ENCODE measurements at places on chromosomes 4 and X.

DNA sequence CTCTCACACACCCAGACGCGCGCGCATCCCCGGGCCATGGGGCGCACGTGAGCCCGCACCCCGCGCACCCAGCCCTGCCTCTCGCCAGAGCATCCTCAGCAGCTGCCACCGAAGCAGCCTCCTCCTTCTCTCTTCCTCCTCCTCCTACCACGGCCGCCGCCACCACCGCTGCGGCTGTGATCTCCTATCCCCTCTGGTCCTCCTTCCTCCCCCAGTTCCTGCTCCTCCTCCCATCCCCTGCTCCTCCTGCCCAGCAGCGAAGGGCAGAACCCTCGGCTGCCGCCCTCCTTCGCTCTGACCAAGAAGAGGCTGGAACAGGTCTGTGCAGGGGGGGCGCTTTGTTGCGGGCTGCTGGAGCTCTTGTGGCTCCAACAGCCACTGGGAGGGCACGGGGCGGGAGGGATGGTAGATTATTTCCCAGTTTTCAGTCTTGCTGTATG, 148.7 kb upstream of the CHRDL1 start:
- peak; percentile 53 for DNase-seq

GRCh38 chr4:52865300-52865699, 3.2 kb downstream of the RASL11B start:
- DNase-seq, result no peak

- no peak for DNase-seq
These were observed 14.1 kb downstream of the INPP4B start for GRCh38 chr4:142832022-142832421.

DNA sequence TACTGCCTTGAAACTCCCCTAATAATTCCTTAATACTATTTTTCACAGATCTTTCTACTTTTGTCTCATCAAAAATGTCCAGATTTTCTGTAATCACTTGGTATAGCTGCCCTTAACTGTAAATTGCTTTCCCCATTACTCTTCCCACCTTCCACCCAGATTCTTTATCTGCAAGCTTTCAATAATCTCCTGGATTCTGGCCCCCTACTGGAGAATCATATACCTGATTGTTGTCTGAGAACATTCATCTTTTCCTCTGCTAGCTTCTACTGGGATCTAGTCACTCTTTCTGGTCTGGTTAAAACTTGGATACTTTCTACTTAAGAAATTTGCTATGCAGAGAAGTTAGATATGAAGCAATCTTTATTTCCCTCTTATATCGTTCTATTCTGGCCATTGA, 552.6 kb downstream of the PCDH19 start:
- DNase-seq, result no peak

GRCh38 chr4:118918388-118918787, 29.7 kb downstream of the SYNPO2 start:
- DNase-seq, result no peak

- DNase-seq, result no peak
These were observed 9.6 kb downstream of the SGMS2 start for GRCh38 chr4:107834241-107834794.

DNA sequence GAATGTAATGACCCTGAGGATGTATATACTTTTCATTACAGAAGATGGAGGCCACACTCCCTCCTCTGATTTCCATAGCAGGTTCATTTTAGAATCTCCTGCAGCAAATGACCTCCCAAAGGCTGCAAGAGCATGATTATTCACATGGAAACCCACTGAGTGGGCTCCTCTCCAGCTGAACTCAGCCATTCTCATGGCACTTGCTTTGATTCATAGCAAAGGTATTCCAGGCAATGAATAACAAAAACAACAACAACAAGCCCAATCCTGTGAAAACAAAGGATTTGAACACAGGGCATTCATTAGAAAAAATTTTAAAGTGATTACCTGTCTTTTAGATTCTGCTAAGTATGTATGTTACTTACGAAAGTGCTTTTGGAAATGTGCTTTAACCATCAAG, 894.0 kb upstream of the FRG1 start:
- DNase-seq, result no peak

- DNase-seq, result no peak
These were observed 8.4 kb downstream of the RPL39 start for GRCh38 chrX:119783026-119783425.

DNA sequence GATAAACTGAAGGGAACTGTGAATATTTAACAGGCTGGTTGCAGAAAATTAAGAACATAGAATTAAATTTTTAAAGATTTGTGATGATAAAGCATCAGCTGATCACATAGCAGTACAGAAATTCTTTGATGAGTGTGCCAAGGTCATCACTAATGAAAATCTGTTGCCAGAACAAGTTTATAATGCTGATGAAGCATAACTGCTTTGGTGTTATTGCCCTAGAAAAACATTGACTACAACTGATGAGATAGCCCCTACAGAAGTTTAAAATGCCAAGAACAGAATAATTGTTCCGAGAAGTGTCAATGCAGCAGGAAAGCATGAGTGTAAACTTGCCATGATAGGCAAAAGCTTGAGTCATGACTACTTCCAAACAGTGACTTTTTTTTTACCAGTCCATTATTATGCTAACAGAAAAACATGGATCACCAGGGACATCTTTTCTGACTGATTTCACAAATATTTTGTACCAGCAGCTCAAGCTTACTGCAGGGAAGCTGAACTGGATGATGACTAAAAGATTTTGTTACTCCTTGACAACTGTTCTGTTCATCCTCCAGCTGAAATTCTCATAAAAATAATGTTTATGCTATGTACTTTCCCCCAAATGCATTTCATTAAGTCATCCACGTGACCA, 1136.6 kb downstream of the FAT4 start:
- DNase-seq, result no peak

- no peak for DNase-seq
These were observed 56.2 kb upstream of the CYSLTR1 start for GRCh38 chrX:78383594-78383993.

DNA sequence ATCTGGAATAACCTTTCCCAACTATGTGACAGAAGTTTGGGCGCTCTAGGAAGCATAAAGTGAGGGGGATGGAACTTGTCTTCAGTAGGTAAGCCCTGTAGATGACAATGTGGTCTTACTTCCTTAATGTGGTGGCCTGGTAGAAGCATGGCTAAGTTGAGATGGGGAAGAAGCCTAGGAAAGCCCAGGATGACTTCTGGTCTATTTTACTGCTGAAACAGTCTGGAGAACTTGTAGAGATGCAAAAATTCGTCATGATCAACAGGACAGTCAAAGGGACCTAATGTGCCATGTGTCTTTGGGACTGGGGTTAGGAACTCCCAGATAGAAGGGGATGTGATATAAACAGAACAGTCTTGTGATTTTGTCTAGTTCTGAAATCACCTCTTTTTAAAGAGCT, 40.8 kb downstream of the CCNG2 start:
- no peak for DNase-seq

GRCh38 chr4:67087897-67088296, 457.4 kb downstream of the CENPC start:
- DNase-seq, result no peak

GRCh38 chr4:186757696-186758355, 34.2 kb upstream of the FAT1 start:
- no peak for DNase-seq

DNA sequence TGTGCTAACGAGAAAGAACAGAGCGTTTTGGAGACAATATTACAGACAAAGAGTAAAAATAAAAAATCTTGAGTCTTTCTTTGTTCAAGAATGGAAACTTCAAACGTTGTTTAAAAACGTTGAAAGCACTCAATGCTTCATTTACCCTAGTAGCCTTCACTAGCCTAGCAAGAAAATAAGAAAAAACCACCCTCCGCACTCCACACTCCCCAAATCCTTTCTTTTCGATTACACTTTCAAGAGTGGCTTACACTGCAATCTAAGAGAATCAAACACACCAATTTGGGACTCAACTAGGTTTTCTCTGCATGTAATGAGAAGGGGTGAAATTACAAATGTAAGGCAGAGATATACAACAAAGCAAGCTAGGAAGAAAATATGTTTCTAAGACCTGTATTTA, 4.7 kb downstream of the TMSB4X start:
- DNase-seq, result no peak

DNA sequence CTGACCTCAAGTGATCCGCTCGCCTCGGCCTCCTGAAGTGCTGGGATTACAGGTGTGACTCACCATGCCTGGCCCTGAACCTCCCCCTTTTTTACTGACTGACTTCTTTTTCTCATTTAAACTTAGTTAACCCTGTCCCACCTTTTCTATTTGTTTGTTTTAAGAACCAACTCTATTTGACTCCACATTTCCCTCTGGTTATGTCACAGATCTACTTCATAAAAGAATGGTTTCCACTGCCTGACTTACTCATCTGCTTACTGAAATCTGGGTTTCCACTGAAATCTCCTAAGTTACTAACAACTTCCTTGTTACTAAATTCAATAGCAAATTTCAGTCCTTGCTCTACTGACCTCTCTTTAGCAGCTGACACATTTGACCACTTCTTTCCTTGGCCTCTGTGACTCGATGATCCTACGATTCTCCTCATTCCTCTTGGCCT, 28.0 kb upstream of the NSUN7 start:
- DNase-seq, result no peak

GRCh38 chrX:16496175-16496574, 153.8 kb upstream of the S100G start:
- no peak for DNase-seq

DNA sequence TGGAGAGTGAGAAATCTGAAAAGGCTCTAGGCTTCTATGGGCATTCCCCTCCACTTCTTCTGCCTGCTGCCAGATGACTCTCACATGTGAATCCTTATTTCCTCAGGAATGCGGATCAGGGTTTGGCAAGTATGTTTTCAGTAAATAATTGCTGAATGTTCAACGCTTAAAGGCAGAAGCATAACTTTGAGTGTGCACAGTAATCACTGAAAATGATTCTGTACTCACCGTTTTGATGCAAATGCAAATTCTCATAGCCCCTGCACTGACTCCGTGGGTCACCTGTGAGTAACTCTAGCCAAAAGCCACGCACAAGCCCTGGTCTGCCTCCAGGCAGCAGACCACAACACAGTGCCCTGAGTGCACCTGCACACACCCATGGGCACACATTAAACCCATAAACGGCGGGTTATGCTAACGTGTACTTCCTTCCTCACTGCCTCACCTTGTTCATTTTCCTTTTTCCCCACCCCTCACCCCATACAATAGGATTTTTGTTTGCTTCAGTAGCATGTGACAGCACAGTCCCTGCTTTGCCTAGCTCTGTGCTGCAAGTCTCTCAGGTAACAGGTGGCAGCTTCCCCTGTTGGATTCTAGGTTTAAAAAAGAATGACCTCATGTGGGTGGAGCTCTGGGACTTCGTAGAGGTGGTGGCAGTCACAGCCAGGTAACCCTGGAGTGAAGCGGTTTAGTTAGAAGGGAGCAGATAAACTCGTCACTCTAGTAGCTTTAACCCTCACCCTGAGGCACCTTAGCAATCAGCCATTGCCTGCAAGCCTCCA, at the start of gene ARHGEF38:
ARHGEF38 (plus strand) TSS at position 656 of the 782 bp plus-strand sequence. CDS start 146 bp downstream, outside the sequence.
- no peak for DNase-seq

DNA sequence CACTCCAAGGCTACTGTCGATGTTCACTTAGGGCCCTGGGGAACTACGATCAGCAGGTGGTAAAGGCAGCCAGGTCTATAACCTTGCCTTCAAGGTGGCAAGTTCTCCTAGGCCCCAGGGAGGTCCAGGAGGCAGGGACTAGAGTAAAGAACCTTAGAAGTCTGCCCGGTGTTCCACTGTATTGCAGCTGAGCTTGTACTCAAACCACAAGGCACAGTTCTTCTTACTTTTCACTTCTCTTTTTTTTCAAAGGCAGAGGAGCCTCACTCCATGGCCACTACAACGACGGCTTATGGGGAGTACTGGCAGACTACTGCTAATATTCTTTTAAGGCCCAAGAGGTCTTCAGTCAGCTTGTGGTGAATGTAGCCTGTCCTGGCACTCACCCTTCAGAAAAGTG, 78.8 kb upstream of the GPR174 start:
- no peak for DNase-seq

DNA sequence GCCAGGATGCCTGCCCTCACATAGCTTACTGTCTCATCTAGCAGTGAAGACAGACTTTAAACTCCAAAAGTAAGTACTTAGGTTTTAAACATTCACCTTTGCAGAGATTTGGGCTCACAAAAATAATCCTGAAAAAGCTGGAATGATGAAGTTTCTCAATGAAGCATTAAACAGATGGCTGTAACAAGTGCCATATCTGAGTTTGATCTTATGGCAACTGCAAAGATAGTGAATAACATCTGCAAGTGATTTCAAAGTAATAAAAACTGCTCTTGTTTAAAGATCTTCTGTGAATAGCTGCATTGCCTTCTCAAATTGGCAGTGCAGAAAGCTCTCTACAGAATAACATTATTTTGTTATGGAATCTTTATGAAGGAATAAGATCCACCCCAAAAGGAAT, 271.2 kb upstream of the SMIM31 start:
- DNase-seq, result no peak

DNA sequence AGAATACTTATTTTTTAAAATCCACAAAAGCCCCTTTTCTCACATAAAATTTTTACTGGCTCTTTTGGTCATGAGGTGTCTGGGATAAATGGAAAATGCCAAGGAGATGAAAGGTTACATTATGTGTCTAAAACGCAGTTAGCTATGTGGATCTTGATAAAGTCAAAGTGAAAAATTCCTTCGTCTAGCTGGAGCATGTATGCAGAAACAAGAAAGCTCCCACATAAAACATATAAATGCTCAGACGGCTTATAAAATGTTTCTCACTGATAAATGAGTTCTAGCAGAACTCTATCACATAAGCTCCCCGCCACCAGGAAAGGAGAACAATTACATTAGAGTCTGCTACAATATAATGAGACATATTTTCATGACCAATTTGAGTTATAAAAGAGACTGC, 83.8 kb downstream of the TBC1D9 start:
- no peak for DNase-seq

GRCh38 chr4:87911252-87911774, 64.2 kb upstream of the SPP1 start:
- DNase-seq, result no peak

GRCh38 chr4:76998251-76998901, 48.8 kb downstream of the SEPTIN11 start:
- no peak for DNase-seq

DNA sequence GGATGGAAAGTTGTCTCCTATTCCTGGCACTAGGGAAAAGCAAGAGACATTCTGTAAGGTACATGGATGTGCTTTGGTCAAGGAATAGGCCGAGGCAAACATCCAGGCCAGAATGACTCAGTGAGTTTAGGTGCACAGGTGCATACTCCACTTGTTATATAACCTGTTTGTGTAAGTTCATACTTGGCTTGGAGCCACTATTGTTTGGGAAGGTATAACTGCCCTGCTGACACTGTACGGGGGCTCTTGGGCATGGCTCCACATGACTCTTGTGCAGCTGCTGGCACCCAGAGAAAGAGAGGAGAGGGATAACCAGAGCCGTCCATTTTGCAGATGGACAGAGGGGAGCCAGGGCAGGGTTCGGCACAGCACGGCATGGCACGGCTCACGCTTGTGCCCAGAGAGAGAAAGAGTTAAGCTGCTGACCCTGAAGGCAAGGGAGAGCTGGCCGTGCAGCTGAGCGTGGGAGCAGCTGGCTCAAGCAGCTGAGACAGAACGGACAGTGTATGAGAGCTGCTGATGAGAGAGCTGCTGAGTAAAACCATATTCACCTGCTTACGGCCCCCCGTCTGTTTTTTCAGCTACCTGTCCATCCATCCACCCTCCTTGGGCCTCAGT, 98.0 kb downstream of the SLC2A9 start:
- DNase-seq, result peak; percentile 5

GRCh38 chr4:984336-985054, 2.3 kb upstream of the IDUA start:
- DNase-seq, result no peak

Measured in NCI-H2171 treated with DMSO at 0.1 percent for 48 hours (cell line).